Left renal pelvis (tissue), 4 donors: ENCODE measurements at places on chromosomes 2 and 18.

- no peak for DNase-seq
Observed at GRCh38 chr2:216887138-216887537, 27.3 kb upstream of the TNP1 start.

- DNase-seq: peak; percentile 18
Observed at GRCh38 chr2:9474361-9475057, at the start of gene IAH1. IAH1 (plus strand) TSS chr2:9474551; CDS start chr2:9474567, 16 bp downstream.

DNA sequence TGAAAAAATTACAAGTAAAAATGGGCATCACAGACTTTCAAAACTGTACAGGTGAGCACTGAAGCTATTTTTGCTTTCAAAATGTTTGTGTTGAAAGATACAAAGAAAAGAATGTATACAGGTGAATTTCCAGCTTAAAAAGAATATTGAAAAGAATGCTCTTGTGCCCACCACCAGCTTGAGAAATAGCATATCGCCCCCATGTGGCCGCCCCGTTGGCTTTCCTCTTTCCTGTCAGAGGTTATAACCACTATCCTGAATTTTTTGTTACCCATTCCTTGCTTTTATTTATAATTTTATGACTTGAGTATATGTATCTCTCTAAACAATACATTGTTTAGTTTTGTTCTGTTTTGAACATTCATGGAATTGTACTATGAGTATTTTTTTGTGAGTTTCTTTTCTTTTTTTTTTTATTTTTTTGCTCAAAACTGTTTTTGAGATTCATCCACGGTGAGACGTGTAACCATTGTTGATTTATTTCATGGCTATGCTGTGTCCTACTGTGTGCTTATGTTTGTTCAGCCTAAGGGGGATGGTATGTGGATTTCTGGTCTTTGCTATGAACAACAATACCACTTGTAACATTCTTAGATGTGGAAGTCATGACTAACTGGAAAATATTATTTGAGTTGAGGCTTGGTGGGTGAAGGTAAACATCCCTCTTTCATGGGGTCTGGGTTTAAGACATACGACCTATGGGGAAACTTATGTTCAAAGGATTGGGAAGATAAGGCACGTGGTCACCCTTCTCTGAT, 11.6 kb downstream of the TRPM8 start:
- no peak for DNase-seq

DNA sequence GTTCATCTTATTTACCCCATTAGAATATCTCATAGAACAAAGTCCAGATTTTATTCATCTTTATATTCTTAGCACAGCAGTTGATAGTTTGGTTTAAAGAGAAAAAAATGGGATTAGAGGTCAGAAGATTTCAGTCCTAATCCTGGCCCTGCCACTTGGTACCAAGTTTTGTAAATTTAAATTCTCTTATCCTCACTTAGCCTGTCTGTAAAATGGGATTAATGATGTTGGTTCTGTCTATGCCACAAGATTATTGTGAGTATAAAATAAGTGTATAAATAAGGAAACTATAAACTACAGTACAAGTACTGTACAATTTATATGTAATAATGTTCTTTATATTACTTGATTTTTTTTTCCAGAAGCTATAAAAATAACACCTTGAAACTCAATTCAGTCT, 17.1 kb upstream of the DRC1 start:
- no peak for DNase-seq

GRCh38 chr2:207490441-207490840, 39.3 kb upstream of the CREB1 start:
- DNase-seq: no peak

DNA sequence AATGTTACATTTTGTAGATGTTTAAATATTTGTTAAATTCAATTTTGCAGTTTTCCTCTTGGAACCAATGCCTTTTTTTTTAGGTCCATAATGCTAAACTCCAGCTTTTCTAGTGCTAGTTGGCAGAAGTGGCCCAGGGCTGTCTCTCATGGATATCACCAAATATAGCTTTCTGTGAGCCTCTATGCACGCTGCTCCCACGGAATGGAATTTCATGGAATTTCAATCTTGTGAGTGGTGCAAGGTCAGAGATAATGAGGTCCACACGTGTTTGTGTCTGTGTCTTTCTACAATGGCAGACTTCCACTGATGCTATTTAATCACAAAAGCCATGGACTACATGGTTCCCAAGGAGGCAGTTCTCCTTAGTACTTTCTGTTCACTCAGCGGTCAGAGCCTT, 191.5 kb upstream of the PARD3B start:
- no peak for DNase-seq

GRCh38 chr2:239824046-239824694, 201.0 kb downstream of the NDUFA10 start:
- no peak for DNase-seq

- peak; percentile 51 for DNase-seq
Observed at GRCh38 chr2:88187038-88187676, 17.0 kb downstream of the THNSL2 start.

DNA sequence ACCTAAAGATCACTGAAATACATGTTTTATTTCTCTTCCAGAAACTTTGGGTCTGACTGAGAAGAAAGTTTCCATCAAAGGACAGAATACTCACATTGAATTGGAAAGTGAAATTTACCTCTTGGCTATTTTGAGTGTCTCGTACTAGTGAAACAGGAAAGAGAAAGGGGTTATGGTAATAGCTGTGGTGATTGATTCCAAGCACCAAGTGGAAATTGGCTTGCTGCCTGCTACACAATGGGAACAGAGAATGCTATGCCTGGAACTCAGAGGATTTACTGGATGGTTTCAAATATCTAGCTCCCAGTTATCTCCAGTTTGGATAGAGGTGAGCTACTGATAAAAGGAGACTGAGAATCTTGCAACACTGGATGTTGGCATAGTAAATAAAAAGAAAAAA, 492.8 kb upstream of the FSIP2 start:
- no peak for DNase-seq

- DNase-seq: no peak
Observed at GRCh38 chr2:150462770-150463169, 24.7 kb downstream of the RND3 start.

DNA sequence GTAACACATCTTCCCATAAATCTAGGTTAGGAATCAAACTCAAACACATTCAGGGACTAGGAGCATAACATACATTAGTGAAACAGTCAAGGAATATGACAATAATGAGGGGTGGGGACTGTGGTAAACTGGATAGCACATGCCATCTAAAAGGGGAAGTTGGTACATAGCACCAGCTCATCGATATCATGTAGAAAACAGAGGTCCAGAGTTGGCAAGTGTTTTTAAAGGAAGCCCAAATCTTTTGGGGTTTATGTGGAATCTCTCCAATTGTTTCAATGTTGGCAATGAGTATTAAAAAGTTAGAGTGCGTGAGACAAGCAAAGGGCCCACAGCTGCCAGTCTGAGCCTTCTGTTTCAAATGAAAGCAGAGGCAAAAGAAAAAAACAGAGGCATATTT, 24.4 kb downstream of the KLF7 start:
- no peak for DNase-seq

DNA sequence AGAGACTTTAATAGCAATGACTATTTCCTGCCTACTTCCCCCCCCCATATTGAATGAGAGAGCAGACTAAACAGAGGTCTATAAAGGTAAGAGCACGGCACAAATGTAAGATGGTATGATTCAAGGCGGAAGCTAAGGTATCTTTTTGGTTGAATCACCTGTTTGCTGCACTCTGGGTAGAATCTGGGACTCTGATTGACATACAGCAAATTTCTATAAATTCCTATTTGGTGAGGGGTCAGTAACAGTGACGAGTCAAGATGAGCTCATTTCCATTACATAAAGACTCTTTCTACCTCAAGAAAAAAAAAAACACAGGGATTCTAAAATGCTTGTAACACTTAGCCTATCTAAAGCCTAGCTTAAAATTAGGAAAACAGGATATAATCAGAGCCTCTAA, 297.3 kb downstream of the TNS1 start:
- DNase-seq: no peak

- DNase-seq: no peak
Observed at GRCh38 chr18:66156946-66157687, 406.3 kb downstream of the CDH7 start.

DNA sequence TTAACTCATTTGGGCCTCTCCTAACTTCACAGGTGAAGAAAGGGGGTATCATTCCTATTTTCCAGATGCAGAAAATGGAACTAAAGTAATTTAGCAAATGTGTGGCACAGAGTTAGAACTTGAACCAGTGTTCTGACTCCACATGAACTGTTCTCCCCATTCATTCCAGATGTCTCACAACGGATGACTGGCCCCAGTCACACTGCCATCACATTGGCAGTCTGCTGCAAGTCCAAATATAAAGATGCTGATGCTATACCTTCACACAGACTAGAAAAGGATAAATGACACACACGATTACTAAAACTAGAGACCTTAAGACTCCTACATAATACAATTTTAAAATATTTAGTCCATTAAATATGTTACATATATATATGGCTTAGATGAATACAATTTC, 195.7 kb downstream of the NBAS start:
- no peak for DNase-seq

GRCh38 chr18:39105104-39105503, 1539.5 kb upstream of the CELF4 start:
- no peak for DNase-seq

GRCh38 chr2:30656079-30656478, 151.2 kb downstream of the CAPN13 start:
- no peak for DNase-seq

GRCh38 chr2:109432421-109432820, 181.3 kb downstream of the SEPTIN10 start:
- DNase-seq: no peak
